ENCODE measurements at places on chromosomes 5 and 9.

- DNase-seq: no peak
- no peak overlapping the region for H3K4me3 ChIP-seq
- no peaks in the 10 kb centered on the region for H3K27me3 ChIP-seq
- no peak overlapping the region for H3K27ac ChIP-seq
- no peaks in the 10 kb centered on the region for H3K4me1 ChIP-seq
Measured at GRCh38 chr9:72025906-72026305, 34.5 kb downstream of the C9orf57 start.

DNA sequence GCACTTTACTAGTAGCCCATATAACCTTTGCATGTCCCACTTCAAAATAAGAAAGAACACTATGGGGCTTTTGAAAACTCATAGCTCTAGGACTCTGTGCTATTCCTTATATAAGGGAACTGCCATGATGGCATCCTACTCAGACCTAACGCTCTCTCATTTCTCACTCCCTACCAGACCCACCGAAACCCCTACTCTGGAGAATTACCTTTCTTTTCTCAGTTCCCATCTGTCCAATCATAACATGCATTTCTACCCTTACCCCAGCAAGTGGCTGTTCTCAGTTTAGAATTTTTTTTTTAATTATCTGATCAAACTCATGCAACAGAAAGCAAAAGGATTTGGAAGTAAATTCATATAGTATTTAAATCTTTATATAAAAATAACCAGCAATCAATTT, 27.3 kb downstream of the CARNMT1 start:
- H3K4me3 ChIP-seq: no peak overlapping the region
- no peaks in the 10 kb centered on the region for H3K4me1 ChIP-seq

DNA sequence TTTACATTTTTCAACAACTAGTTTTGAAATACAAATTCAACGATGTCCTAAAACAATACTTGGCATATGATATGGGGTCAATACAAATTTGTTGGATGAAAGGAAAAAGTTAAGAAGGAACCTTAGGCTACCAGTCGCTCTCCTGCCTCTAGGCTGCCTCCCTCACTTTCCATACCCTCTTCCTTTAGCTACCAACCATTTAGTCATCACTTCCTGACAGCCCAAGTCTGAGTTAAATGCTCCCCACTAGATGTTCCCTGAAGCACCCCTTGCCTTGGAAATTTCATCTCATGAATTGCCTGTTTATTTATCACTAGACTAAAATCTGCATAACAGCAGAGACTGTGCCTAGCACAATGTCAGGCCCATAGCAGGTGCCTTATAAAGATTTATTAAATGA, 2.7 kb upstream of the LARS1 start:
- peaks cover 1% of the 10 kb centered on the region for H3K27me3 ChIP-seq
- DNase-seq: no peak
- no peak overlapping the region for H3K27ac ChIP-seq

GRCh38 chr5:139820130-139820529, 24.5 kb downstream of the PSD2 start:
- no peak overlapping the region for H3K4me3 ChIP-seq
- no peak for DNase-seq
- peaks cover 20% of the 10 kb centered on the region for H3K27me3 ChIP-seq
- H3K4me1 ChIP-seq: no peaks in the 10 kb centered on the region
- H3K27ac ChIP-seq: no peak overlapping the region

DNA sequence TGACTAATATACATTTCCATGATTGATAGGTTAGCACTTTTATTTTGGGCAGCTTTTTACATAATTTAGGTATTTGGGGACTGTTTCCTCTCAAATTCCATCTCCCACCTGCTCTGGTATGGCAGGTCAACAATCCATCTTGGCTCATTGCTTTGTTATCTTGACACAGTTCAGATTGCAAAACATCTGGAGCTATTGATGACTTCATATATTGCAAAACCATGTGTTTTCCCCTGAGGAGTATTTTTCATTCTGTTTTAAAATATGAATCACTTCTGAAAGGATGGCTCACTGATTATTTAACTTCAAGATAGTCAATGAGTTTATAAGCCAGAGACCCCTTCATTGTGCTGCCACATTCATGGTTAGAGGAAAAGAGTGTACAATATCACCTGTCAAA, 1206.0 kb upstream of the C9orf72 start:
- H3K36me3 ChIP-seq: no peaks in the 10 kb centered on the region
- no peaks in the 10 kb centered on the region for H3K4me1 ChIP-seq
- H3K27me3 ChIP-seq: no peaks in the 10 kb centered on the region

DNA sequence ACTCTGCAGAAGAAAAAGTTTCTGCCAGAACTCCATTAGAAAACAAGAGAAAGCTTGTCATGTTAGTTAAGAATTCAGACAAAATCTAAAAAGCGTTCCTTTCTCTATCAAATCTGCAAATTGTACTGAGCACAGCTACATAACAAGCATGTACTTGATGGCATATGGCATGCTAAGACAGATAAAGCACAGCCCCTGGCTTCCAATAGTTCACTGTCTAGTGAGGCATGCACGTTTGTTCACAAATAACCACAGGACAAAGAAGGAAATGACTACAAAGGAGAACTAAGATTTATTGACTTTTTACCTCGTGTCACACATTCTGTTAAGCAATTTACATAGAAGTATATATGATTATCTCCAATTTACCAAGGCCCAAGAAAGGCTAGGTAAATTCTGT, 518.2 kb upstream of the TLE4 start:
- no peaks in the 10 kb centered on the region for H3K4me1 ChIP-seq
- no peak for DNase-seq
- no peak overlapping the region for H3K27ac ChIP-seq

DNA sequence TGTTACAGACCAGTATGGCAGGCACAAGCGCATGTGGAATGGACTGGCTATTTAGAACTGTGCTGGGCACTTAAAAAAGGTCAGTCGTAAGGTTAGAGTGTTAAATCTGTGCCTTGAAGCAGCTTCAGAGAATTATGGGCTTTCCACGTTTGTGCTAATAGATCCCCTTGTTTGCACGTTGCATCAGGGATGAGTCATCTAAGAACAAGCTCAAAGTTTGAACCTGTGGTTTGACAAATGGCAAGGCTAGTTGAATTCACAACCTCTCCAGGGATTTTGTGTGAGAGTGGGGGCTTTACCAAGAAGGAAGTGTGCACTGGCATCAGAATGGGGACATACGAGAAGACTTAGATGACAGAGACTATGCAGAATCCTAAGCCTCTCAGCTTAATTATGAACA, 249.6 kb downstream of the IRX1 start:
- no peaks in the 10 kb centered on the region for H3K36me3 ChIP-seq
- no peak for DNase-seq
- H3K4me3 ChIP-seq: no peak overlapping the region

DNA sequence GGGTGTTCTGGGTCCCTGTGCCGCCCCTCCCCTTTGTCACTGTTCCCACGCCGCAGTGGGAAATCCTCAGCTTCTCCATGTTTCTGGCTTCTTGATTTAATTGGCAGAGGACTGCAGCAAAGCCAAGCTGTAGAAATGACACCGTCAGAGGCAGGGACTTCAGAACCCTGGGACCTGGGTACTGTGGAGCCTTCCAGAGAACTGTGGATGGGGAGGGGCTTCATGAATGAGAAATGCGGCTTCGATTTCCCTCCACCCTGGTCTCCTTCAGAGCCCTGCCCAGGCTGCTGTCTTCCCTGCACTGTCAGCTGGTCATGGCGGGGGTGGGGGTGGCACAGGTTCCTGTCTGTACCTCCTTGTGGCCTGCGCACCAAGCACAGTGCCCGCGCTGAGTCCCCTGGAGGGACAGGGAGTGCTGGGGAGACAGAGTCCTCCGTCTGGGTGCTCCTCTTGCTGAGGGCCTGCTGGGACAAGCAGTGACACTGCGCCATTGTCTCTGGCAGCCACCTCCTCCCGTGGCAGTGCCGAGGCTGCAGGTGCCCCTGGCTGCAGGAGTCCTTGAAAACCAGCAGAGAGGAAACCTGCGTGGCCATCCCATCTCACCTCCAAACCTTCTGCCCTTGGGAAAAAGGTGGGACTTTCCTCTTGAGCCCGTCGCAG, 47.2 kb downstream of the COL5A1 start:
- peaks cover 38% of the 10 kb centered on the region for H3K4me1 ChIP-seq
- H3K27ac ChIP-seq: no peak overlapping the region
- H3K36me3 ChIP-seq: peaks cover 69% of the 10 kb centered on the region
- H3K4me3 ChIP-seq: no peak overlapping the region
- DNase-seq: no peak

DNA sequence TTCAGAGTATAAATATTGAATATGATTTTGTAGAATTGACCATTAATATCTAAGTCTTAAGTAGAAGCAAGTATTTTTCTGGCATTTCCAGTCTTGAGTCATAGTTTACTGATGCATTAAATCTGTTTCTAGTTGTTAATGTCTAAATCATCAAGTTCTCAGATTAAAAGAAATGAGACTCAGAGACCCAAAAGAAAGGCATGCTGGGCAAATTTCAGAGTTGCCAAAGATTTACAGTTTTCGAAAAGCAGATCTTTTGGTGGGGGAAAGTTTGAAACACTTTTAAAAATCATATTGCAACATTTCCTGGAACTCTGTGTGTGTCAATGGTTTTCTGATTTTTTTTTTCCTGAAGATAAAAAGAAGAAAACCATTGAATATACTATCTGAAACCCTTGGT, 60.9 kb downstream of the ANKRD55 start:
- DNase-seq: peak; percentile 63
- no peaks in the 10 kb centered on the region for H3K27me3 ChIP-seq
- no peak overlapping the region for H3K27ac ChIP-seq
- no peaks in the 10 kb centered on the region for H3K36me3 ChIP-seq

DNA sequence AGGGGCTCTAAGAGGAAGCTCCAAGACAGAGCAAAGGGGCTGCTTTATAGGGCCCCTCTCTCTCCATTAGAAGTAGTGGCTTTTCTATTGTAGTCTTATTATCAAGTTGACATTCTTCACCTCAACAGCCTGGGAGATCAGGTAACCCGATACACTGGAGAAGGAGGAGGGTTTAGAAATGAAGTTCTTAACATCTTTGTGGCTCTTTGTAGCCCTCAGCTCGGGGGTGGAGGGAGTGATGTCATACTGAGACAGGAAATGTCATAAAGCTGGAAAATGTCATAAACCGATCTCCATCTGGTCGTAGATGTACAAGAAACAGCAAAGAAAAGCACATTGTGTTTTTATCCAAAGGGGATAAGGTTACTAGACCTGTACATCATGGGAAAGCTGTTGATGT, 17.9 kb downstream of the PDZD2 start:
- H3K4me3 ChIP-seq: no peak overlapping the region
- no peaks in the 10 kb centered on the region for H3K36me3 ChIP-seq
- DNase-seq: no peak
- H3K27ac ChIP-seq: no peak overlapping the region
- H3K4me1 ChIP-seq: no peaks in the 10 kb centered on the region

DNA sequence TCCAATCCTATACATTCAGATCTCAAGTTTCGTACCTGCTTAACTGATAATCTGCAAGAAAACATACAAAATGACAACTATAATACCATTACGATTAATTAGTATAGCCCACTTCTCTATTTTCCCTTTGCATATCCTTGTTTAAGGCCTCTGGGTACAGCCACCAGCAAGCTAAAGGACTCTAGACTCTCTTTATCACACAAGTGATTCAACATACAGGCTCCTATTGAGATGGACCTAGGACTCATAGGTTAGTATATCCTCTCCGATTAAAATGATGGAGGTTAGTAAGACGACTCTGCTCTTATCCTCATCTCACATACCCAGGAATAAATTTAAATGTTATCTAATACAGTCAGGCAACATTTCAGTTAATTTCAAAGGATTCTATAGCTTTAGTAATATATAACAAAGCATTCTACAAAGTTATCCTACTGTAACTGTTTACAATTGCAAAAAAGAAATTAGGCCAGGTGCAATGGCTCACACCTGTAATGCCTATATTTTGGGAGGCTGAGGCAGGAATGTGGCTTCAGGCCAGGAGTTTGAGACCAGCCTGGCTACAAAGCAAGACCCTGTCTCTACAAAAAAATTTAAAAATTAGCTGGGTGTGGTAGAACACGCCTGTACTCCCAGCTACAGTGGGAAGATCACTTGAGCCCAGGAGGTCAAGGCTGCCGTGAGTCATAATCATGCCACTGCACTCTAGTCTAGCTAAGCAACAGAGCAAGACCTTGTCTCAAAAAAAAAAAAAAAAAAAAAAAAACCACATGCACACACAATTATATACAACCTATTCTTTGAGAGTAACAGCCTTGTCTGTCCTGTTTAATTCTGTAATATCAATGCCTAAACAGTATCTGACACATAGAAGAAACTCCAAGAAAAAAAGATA, 15.4 kb downstream of the HAUS6 start:
- no peak for DNase-seq
- H3K4me1 ChIP-seq: no peaks in the 10 kb centered on the region
- H3K36me3 ChIP-seq: peaks cover 25% of the 10 kb centered on the region
- H3K27me3 ChIP-seq: no peaks in the 10 kb centered on the region

GRCh38 chr9:91740701-91741100, 209.3 kb downstream of the ROR2 start:
- H3K27me3 ChIP-seq: no peaks in the 10 kb centered on the region
- no peaks in the 10 kb centered on the region for H3K4me1 ChIP-seq
- H3K4me3 ChIP-seq: no peak overlapping the region
- H3K27ac ChIP-seq: no peak overlapping the region
- peak; percentile 88 for DNase-seq
- no peaks in the 10 kb centered on the region for H3K36me3 ChIP-seq

DNA sequence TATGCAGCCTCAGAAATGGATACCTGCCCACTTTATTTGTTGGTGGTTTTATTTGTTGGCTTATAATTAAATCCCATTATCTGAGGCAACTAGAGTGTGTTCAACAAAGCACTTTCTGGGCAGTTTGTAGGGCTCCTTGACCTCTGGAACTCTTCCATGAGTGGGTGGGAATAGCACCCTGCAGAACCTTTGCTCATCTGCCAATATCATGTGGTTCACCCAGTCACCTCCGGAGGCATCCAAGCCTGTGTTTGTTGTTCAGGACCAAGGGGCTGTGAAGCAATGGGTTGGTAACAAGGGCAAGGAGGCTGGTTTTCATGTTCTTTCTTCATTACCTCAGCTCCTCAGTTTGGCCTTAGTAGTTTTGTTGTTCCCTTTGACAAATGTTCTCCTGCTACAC, 314.0 kb downstream of the NDUFS4 start:
- no peaks in the 10 kb centered on the region for H3K27me3 ChIP-seq
- H3K36me3 ChIP-seq: no peaks in the 10 kb centered on the region
- no peak for DNase-seq
- no peak overlapping the region for H3K27ac ChIP-seq

GRCh38 chr5:31415009-31415923, 116.6 kb downstream of the DROSHA start:
- no peak for DNase-seq
- H3K27me3 ChIP-seq: no peaks in the 10 kb centered on the region
- H3K36me3 ChIP-seq: peaks cover 34% of the 10 kb centered on the region
- no peak overlapping the region for H3K27ac ChIP-seq
- no peak overlapping the region for H3K4me3 ChIP-seq
